ENCODE measurements at places on chromosomes 11 and 22. TPM values are rescaled to one million over a fixed set of nuclear protein-coding genes. Genes with fewer than 3 reads are reported as not detected.

The BTBD10 gene
- 35.6 TPM for total RNA-seq

The SPINDOC gene
- 23.1 TPM for total RNA-seq

The ANKK1 gene
- not detected for total RNA-seq

The MMP27 gene
- total RNA-seq: not detected

The HBG2 gene
- total RNA-seq: not detected

The GLYATL2 gene
- 0.69 TPM for total RNA-seq

The PATE2 gene
- total RNA-seq: 0.69 TPM

The RAD9A gene
- total RNA-seq: 10.0 TPM

All from melanocyte of skin (primary cell).